Coronary artery (tissue), 2 donors: ENCODE measurements at places on chromosomes 6 and 20.

GRCh38 chr6:160998766-160999165, 7.2 kb downstream of the MAP3K4 start:
- no peak for DNase-seq

- no peak for DNase-seq
Observed at GRCh38 chr20:14919501-14920081, 582.2 kb upstream of the FLRT3 start.

GRCh38 chr6:56072856-56073255, 174.5 kb downstream of the COL21A1 start:
- no peak for DNase-seq

DNA sequence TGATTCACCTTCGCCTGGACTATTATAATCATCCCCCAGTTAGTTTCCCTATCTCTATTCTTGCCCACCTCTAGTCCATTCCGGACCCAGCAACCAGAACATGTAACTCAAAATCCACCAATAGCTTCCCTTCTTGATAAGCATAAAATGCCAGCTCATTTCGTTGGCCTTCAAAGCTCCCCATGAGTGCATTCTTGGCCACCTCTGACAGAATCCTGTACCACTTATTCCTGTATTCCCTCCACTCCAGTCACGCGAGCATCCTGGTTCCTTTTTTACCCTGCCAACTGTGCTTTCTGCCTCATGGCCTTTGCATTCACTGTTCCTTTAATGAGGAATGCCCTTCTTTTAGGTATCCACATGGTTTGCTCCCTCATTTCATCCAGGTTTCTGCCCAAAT, 36.7 kb downstream of the CYP24A1 start:
- DNase-seq: no peak

- DNase-seq: no peak
Observed at GRCh38 chr6:111691345-111692225, 85.9 kb upstream of the TRAF3IP2 start.

DNA sequence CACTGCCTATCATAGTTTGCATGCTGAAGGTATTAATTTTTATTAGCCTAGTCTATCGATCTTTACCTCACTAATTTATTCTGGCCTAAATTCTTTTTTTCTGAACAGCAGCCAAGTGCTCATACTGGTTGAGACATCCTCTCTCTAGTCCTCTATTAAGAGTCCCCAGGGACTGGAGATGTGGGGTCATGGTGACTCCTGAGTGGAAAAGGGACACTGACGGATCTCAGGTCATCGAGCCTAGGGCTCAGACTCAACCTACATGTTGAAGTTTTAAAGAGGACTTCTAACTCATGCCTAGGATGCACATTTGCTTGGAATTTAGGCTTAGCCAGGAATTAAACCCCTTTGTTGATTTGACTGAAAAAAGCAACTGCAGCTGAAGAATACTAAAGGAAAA, 378.1 kb downstream of the BTBD9 start:
- DNase-seq: no peak
